ENCODE measurements at places on chromosomes 2 and 18. TPM values are rescaled to one million over a fixed set of nuclear protein-coding genes. Genes with fewer than 3 reads are reported as not detected.

DNA sequence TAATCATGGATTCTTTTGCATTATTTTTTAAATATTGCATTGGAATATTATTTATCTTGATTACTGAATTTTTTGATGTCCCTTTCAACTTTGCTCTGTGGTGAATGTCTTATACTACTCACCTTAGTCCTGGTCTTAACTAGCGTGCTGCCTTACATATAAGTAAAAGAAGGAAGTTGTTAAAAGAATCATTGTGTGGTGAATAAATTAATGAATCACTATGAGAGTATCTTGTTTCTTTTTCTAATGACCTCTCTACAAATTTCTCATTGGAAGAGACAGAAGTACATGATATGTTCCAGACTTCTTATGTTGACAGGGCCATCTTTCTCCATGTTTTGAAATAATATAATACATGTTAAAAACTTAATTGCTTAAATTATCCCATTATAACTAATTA is 432.6 kb upstream of the MMADHC start:
- H3K4me1 ChIP-seq, result no peaks in the 10 kb centered on the region
- no peak overlapping the region for H3K4me3 ChIP-seq
- no peaks in the 10 kb centered on the region for H3K36me3 ChIP-seq
- DNase-seq, result no peak

DNA sequence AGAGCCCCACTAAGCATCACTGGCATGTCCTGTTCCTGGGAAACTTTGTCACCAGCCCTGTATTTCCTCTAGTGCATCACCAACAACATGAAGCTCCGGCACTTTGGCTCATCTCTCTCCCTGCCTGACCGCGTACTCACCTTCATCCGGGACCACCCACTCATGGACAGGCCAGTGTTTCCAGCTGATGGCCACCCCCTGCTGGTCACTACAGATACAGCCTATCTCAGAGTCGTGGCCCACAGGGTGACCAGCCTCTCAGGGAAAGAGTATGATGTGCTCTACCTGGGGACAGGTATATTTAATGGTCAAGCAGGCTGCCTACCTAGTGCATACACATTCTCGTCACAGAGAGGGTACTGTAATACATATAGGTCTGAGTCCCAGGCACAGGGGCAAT is 21.0 kb downstream of the SEMA4F start:
- peaks cover 5% of the 10 kb centered on the region for H3K36me3 ChIP-seq
- no peak for DNase-seq
- H3K4me1 ChIP-seq, result no peaks in the 10 kb centered on the region
- no peak overlapping the region for H3K27ac ChIP-seq

- no peaks in the 10 kb centered on the region for H3K4me1 ChIP-seq
- no peak overlapping the region for H3K4me3 ChIP-seq
- no peak for DNase-seq
- no peak overlapping the region for H3K27ac ChIP-seq
- no peaks in the 10 kb centered on the region for H3K27me3 ChIP-seq
Measured at GRCh38 chr18:48481092-48481491, 57.7 kb upstream of the CTIF start.

GRCh38 chr2:144088863-144089262 is 431.1 kb downstream of the ZEB2 start:
- H3K4me1 ChIP-seq, result no peaks in the 10 kb centered on the region
- no peak overlapping the region for H3K4me3 ChIP-seq
- no peaks in the 10 kb centered on the region for H3K36me3 ChIP-seq
- no peak overlapping the region for H3K27ac ChIP-seq

GRCh38 chr2:9001229-9001628 is 2.3 kb downstream of the MBOAT2 start:
- no peak overlapping the region for H3K27ac ChIP-seq
- DNase-seq, result no peak
- H3K27me3 ChIP-seq, result no peaks in the 10 kb centered on the region
- H3K4me1 ChIP-seq, result no peaks in the 10 kb centered on the region

DNA sequence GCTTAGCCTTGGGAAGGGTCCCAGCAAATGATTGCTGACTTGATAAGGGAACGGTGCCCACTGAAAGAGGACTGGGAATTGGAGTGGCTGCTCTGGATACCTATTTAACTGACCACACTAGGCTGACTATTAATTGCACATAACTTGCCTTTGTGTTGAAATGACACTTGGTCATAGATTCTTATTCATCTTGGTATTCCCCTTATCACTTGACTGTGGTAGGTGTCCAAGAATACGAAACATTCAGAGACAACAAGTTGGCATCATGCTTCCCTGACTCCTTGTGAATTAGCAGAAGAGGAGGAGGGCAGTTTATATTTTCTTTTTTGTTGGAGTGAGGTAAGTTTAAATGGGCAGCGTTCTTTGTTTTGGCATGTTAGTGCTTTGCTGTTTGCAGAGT is 13.4 kb downstream of the FMNL2 start:
- H3K27ac ChIP-seq, result no peak overlapping the region
- no peak for DNase-seq
- no peaks in the 10 kb centered on the region for H3K27me3 ChIP-seq
- no peaks in the 10 kb centered on the region for H3K36me3 ChIP-seq
- H3K4me3 ChIP-seq, result no peak overlapping the region
- peaks cover under 1% of the 10 kb centered on the region for H3K4me1 ChIP-seq

Gene LYG2
- total RNA-seq, result not detected

Gene ANKMY1
- 22.0 TPM for total RNA-seq

Gene ARL5A
- 95.9 TPM for total RNA-seq

Data from aorta (tissue), 5 donors.